Activated CD4-positive, alpha-beta T cell treated with anti-CD3 and anti-CD28 coated beads, Interleukin-2, amount 50 U/mL, for 16 hours (primary cell): ENCODE measurements at places on chromosomes 3 and 15.
A peak's percentile ranks its signal among the peaks of the same experiment; 100 is the strongest.

GRCh38 chr3:110810356-110810755, 261.3 kb upstream of the NECTIN3 start:
- no peak for DNase-seq

DNA sequence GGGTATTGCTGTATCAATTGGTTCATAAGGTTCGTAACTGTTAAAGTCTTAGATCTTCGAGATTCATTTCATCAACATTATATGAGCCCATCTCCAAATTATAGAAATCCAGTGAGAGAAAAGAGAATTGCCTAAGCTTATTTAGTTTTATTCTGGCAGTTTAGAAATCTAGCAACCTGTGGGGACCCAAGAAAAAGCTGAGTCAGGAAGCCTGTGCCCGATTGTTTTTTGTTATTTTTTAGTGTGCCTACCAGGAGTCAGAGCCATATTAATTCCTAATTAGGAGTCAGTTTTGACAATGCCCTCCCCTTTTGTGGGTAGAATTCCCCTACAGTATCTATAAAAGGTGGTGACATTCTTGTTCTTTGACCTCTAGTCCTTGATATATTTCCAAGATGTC, 59.6 kb downstream of the SPRED1 start:
- no peak for DNase-seq

- no peak for DNase-seq
These were observed 43.0 kb upstream of the IDH2 start for GRCh38 chr15:90145259-90145658.

- no peak for DNase-seq
These were observed 62.3 kb downstream of the CPNE4 start for GRCh38 chr3:131972550-131972949.

DNA sequence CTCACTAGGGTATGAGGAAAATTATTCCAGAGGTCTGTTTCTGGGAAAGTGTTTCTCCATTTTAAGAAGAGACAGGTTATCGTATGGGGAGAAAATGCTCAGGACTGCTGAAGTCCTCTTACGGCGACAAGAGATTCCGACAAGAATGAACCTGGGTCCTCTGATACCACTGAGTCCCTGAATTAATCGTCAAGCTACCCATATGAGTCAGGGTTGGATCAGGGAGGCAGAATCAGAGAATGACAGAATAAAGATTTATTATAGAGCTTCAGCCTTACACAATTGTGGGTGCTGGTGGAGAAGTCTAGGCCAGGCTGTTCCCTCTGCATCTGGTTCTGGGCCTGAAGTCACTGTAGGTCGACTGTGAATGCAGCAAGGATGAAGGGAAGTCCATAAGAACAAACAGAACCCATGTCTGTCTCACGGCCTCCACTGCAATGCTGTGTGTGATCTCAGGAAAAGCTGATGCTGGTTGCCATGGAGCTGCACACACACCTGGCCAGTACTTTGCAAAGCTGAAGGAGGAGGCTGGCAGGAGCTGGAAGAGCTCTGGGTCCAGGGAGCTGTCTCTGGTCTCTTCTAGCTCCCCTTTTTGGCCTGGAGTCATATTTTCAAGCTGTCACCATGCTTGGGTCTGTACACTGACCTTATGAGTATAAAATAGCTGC, 83.9 kb downstream of the HHLA2 start:
- peak; percentile 60 for DNase-seq

- no peak for DNase-seq
These were observed 32.9 kb downstream of the ALCAM start for GRCh38 chr3:105399611-105400010.

DNA sequence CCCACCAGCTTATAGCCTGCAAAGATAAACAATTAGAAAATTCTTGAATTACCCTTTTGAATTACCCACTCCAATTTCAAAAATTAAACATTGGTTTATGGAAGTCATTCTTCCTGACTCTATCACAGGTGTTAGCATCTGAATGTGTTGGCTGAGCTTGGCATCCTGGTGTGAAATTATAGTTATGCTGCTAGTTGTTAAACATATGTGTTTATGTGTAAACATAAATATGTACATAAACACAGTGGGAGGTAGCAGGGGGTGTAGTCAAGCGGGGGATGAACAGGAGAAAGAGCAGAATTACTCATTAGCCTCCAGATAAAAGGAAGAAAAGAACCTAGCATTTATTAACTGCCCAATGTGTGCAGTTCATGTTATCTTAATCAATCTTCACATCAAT, 530.2 kb downstream of the MCTP2 start:
- no peak for DNase-seq

DNA sequence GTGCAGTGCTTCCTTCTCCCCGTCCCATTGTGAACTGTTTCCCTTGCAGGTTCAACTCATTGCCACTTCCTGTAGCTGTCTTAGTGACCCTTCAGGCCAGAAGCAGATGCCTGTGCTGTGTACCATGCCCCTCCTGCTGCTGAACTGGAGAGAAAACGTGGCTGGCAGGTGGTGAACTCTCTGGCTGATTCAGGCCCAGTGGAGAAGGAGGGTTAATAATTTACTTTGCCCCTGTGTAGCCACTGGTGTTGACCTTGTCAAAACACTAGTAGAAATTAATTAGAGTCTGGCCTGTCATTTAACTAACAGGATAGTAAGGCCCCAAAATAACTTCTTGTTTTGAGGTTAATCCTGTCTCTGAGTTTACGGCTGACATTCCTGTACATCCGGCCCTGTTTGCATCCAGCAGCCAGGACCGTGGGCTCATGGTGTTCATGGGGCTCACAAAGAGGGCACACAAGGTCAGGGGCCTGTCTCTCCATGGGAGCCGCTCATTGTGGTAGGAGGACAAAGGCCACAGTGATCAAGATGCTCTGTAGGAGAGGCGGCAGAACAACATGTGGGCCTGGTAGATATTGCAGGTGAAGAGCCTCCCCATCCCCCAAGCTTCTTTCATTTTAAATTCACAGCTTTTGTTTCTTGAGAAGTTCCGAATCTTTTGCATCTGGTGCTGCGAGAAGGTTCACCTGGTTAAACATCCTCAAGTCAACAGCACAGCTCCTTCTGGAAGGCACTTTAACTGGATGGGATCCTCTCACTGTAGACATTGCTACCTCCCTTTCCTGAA, 101.6 kb downstream of the CGNL1 start:
- DNase-seq = no peak

GRCh38 chr3:146750196-146750595, 145.1 kb upstream of the PLSCR5 start:
- DNase-seq = no peak

DNA sequence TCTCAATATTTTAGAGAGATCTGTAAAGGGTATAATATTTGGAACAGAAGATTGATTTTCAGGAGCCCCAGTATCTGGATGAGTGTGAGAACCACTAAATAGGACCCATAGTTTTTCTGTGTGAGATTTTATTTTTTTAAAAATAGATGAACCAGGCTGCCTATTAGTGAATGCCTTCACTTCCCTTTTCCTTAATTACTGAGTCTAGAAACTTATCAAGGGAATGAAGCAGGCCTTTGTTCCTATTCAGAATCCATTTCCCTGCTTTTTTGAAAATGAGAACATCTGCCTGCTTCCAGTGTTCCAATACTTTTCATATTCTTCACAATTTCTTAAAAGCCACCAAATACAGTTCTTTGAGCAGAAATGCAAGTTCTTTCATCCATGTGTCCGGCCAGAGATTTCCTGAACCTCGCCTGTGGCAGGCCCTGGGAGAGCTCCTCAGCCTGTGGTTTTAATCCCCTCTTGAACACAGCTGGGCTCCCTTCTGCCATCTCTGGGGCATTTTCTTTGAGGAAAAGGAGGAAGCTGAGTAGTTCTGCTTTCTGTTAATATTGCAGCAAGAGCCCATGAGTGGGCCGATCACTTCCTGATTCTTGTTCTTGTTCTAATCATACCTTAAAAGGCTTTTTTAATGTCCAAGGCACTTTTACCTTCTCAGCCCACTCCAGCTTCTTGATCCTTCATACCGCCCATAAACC, 4.7 kb downstream of the EHD4 start:
- DNase-seq = no peak

DNA sequence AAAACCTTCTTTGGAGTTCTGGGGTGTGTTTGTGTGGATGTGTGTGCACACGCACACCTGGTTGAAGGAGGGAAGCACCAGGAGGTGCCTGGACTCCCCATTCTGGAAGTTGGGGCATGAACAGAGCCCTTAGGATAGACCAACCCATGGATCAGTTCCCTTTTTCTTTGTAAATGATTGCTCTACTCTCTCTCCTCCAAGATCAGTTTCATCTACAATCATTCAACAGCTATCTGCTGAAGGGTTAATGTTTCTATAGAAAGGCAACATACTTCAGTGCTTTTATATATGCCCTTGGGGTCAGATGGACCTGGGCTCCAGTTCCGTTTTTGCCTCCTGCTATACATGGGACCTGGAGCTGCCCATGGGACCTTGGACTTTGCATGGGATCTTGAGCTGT, 352.1 kb upstream of the CFAP20DC start:
- DNase-seq = no peak

GRCh38 chr3:61650276-61650675, 88.9 kb downstream of the PTPRG start:
- no peak for DNase-seq

GRCh38 chr3:31891876-31892455, 89.1 kb downstream of the OSBPL10 start:
- no peak for DNase-seq

DNA sequence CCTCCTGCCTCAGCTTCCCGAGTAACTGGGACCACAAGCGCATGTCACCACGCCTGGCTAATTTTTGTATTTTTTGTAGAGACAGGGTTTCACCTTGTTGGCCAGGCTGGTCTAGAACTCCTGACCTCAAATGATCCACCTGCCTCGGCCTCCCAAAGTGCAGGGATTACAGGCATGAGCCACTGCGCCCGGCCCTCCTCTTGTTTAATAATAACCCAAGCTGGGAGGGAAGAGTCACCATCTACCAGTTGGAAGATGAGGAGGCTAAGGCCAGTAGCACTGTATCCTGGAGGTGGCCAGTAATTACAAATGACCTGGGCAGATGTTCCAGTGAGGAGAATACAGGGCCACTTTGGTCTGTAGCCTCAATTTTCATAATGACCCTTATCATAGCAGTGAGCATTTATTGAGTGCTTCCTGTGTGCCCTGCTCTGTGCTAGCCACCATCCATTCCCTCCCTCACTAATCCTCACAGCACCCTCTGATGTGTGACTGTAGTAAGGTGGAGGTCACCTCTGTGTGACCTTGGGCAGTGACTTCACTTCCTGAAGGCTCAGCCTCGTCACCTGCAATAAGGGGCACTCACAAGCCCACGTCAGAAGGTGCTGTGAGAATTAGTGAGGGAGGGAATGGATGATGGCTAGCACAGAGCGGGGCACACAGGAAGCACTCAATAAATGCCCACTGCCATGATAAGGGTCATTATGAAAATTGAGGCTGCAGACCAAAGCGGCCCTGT, 64.2 kb downstream of the ABTB1 start:
- DNase-seq = no peak

DNA sequence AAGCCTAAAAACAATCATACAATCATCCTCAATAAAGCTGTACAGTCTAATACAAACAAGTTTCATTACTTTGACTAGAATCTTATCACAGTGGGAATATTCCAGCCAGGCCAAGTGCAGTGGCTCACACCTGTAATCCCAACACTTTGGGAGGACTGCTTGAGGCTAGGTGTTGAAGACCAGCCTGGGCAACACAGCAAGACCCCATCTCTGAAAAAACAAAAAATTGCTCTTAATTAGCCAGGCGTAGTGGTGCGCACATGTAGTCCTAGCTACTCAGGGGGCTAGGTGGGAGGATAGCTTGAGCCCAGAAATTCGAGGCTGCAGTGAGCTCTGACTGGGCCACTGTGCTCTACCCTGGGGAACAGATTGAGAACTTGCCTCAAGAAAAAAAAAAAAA, 3.3 kb downstream of the RPN1 start:
- no peak for DNase-seq

GRCh38 chr15:83248151-83249029, 36.1 kb downstream of the BNC1 start:
- DNase-seq = peak; percentile 62

DNA sequence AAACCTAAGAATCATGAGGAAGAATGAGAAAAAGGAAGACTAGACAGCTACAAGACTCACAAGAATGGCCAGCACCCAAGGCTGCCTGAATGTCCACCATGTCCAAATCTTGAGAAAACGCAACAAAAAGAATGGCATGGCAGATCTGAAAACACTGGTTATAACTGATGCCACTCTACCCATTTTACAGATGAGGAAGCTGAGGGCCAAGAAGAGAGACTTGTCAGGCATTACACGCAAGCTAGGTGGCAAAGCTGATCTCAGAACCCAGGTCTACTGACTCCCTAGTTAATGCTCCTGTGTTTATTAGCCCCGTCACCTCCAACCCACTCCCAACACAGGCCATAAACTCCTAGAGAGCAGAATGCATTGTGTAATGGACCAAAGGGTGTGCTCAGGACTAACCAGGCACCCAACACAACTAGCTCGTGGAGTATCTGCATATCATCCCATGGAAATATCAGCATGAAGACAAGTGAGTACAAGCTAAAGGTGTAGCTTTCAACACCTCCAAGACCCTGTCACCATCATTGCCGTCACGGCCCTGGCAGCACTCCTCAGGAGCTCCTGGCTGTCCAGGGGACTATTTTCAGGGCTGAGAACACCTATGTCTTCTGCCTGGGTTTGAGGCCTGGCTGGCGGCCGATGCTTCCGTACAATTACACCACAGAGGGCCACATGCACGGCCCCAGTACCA, 111.7 kb downstream of the XXYLT1 start:
- DNase-seq = no peak

- DNase-seq = no peak
These were observed 23.3 kb downstream of the IDH2 start for GRCh38 chr15:90078965-90079364.

GRCh38 chr3:65655061-65655460, 383.7 kb downstream of the MAGI1 start:
- no peak for DNase-seq

GRCh38 chr15:96064351-96064756, 266.1 kb upstream of the NR2F2 start:
- DNase-seq = no peak

DNA sequence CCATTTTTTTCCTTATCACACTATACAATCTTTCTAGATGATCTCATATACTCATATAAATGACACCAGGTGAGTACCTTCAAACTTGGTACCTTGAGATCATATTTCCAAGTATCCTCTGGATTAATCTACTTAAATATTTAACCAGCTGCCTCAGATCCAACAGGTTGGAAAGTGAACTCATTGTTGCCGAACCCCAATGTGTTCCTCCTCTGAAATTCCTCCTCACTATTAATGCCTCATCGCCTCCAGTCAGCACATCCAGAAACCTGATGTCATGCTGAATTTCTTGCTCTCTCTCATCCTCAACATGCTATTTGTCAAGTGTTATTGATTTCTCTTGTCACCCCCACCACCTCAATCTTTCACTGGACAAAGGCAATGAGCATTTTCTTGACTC, 221.8 kb downstream of the FMN1 start:
- no peak for DNase-seq

- DNase-seq = peak; percentile 65
These were observed 143.4 kb upstream of the RASGRP1 start for GRCh38 chr15:38707802-38708671.

DNA sequence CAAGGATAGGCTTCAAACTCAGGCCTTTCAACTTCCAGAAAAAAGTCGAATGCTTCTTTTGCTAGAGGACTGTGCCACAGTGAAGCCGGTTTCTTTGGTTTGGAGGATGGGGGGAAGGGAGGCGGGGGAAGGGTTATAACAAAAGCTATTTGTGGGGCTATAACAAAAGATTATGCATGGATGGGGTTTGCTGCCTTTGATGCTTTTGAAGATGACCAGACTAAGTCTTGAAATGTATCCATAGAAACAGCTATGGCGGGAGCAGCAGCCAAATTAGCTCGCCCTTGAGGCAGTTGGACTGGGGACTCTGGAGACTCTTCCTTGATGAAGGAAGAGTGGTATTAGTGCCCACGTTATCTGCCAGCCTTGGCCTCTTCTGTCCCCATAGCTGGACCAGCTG, 47.5 kb downstream of the SRGAP3 start:
- DNase-seq = no peak
